ENCODE measurements at places on chromosomes 6 and 20.

GRCh38 chr20:51624157-51624731 is 81.7 kb upstream of the NFATC2 start:
- peak; percentile 49 for DNase-seq

DNA sequence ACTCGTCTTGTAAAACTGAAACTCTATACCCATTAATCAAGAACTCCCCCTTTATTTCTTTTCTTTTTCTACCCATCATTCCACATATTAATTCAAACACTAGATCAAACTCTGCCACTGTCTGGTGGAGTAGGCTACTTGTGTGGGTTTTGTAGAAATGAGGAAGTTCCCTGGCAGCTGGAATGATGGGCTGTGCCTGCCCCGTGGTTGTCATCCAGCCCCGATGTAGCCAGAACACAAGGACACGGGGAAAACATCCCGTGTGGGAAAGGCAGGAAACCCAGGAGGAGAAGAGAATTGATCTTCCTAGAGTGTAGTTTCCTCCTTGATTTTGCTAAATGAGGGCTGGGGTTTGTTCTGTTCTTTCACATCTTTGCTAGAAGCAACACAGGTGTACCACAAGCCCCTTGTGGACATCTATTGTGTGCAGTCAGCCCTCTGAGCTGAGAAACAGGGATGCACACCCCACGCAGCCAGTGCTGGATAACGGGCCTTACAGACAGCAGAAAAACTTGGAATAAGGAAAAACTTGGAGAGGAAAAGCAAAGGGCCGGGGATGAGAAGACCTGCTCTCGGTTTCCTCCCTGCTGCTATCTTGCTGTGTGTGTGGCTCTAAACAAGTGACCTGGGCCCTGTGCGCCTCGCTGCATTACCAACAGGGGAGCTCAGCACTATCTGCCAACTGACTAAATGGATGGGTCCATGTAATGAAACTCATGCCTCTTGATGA is 88.0 kb downstream of the SCML4 start:
- DNase-seq = no peak

GRCh38 chr6:4370066-4370465 is 234.7 kb upstream of the ECI2 start:
- DNase-seq = no peak

DNA sequence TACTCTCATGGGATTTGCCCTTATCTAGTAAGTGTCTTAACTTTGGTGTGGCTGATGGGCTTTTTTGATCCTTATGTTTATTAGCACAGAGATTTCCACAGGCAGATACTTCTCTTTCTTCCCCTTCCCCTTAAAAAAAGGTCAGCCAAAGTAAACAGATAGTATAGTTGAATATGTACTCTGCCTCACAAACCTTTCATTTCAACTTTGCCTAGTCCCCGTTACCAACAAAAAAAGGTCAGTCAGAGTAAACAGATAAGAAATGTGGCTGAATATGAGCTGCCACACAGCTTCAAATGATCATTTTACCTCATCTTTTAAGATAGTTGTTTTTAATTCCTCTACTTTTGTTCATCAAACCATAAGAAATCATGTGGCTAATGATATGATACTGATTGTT is 34.1 kb upstream of the SLC35D3 start:
- peak; percentile 25 for DNase-seq

- no peak for DNase-seq
Measured at GRCh38 chr6:118705544-118706491, 54.4 kb upstream of the CEP85L start.

- DNase-seq = no peak
Measured at GRCh38 chr6:90663873-90664272, 77.0 kb upstream of the MAP3K7 start.

Data from right lung (tissue), 10 donors.